Right renal pelvis (tissue), 4 donors: ENCODE measurements at places on chromosomes 5 and 9.

DNA sequence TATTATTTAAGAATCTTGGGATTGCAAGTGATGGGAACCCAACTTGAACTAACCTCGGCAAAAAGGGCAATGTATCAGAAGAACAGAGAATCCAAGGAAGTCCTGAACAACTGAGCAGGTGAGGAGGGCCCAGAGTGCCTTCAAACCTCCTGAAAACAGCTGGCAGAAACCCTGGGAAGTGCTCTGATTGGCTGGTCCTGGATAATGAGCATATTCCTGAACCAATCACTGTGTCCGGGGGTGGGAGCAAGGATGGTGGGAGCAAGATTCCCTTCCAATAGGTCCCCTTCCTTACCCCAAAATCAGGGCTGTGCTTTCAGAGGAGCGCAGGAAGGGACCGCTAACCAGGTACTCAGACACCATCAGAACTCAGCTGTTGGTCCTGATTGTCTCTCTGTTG lies 31.9 kb upstream of the TBC1D2 start:
- no peak for DNase-seq

DNA sequence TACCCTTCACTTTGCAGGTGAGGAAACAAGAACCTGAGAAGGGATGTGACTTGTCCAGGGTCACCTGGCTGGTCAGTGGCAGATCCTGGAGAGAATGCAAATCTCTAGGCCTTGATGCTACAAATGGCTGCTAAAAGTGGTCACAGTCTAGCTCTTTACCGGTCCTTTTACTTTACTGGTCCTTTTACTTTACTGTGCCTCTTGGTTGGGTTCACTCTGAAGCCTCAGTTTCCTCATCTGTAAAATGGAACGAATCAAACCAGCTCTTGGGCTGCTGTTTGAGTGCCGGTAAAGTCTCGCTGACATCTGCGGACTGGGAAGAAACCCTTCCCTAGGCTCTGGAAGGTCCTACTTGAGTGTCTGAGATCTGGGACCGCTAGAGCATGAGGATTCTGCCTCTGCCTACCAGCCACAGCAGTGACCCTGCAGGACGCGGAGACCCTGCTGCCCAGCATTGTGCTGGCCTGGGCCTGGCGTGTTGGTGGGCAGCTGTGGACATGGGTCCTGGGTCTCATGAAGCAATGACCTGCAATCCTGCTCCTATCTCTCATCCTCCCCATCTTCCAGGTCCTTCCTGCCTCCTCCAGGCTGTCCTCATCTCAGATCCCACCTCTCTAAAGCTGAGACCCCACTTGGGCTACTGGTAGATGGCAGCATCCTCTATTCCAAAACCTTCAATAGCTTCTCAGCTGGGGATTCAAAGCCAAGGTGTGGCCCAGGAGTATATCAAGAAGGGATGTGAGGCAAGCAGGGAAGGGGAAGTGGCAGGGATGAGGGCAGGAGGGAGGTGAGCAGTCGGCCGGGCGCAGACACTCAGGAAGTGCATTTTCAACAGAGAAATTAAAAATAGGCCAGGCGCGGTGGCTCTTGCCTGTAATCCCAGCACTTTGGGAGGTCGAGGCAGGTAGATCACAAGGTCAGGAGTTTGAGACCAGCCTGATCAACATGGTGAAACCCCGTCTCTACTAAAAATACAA lies 13.3 kb downstream of the CORO2A start:
- no peak for DNase-seq

GRCh38 chr9:83330207-83331196 lies 207.7 kb downstream of the FRMD3 start:
- no peak for DNase-seq

- no peak for DNase-seq
These were observed 110.5 kb downstream of the EPB41L4A start for GRCh38 chr5:112308608-112309007.

- DNase-seq: no peak
These were observed 23.9 kb downstream of the GTF3C4 start for GRCh38 chr9:132694144-132694543.

- no peak for DNase-seq
These were observed 1.7 kb upstream of the POMT1 start for GRCh38 chr9:131500939-131501541.

- no peak for DNase-seq
These were observed 8.0 kb downstream of the KLF9 start for GRCh38 chr9:70406434-70406862.

DNA sequence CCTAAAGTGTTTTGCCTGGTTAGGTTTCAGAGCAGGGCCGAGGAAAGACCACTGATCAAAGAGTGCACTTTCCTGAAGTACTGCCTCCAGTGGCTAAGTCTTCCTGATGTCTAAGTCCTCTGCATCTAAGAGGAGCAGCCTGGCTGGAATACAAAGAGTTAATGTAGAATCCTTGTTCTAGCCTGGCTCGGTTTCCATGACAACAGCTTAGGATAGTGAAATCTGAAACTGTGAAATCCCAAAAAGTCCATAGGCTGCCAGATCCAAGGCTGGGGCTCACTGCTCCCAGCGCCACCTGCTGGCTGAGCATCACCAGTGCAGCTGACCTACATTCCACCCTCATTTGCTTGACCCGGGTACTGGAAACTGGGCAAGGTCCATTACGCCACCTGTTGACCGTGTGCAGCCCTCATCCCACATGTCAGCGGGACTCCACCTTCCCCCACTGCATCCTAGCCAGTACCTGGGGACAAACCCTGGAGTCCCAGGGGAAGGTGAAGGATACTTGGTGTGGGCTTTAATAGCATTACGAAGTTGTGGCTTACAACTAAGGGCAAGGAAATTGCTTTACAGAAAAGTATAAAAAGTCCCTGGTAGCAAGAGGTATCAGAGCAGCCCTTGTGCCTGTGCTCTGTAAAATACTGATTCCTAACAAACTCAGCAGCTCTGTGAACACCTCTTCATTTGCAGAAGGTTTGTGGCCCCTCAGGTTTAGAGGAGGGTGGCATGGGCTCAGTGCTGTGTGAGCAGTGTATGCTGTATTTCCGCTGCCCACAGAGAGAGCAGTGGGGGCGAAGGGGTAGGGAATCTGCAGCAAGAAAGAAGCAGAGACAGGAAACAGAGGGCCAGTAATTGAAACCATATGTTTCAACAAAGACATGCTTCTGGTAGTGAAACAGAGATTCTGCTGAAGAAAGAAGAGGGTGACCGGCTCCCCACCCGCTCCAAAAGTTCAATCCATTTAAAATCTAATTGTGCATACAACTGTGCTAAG lies 36.0 kb downstream of the PCDHGC5 start:
- DNase-seq: peak; percentile 95

- no peak for DNase-seq
These were observed at the start of gene NXNL2 for GRCh38 chr9:88534456-88535225. NXNL2 (plus strand) TSS chr9:88535178; CDS start chr9:88535435, 257 bp downstream.

- DNase-seq: no peak
These were observed 39.0 kb downstream of the ADAMTS12 start for GRCh38 chr5:33852837-33853236.

GRCh38 chr5:40475561-40475960 lies 204.2 kb upstream of the PTGER4 start:
- no peak for DNase-seq

DNA sequence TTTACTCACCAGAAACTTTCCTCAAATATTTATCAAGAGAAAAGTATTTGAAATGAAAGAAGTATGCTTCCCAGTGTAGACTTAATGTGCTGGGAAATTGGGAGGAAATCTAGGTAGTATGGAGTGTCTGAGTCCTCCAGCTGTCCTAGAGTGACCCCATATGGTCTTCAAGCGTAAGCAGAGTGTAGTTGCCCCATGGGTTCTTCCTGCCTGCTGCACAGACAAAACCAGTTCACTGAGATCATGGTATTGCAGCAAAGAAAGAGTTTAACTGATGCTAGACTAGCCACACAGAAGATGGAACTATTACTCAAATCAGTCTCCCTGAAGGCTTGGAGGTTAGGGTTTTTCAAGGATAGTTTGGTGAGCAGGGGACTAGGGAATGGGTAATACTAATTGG lies 114.9 kb upstream of the PRLR start:
- no peak for DNase-seq

DNA sequence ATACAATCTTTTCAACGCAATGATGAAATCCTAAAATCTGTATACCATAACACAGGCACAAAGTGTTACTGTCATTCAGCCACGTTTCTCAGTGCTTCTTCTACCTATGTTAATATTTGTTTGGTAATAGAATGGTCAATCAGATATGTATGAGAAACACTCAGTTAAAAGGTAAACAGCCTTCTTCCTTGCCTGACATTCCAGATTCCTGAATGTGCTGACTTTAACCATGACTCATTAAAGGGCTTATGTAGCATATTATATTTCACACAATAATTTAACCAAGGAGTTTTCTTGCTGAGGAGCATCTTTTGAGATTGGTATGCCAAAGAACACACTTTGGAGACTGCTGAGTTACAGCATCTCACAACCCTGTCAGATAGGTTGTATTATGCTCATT lies 187.6 kb downstream of the CETN3 start:
- DNase-seq: no peak

GRCh38 chr9:78775696-78776295 lies 478.9 kb downstream of the PSAT1 start:
- no peak for DNase-seq

DNA sequence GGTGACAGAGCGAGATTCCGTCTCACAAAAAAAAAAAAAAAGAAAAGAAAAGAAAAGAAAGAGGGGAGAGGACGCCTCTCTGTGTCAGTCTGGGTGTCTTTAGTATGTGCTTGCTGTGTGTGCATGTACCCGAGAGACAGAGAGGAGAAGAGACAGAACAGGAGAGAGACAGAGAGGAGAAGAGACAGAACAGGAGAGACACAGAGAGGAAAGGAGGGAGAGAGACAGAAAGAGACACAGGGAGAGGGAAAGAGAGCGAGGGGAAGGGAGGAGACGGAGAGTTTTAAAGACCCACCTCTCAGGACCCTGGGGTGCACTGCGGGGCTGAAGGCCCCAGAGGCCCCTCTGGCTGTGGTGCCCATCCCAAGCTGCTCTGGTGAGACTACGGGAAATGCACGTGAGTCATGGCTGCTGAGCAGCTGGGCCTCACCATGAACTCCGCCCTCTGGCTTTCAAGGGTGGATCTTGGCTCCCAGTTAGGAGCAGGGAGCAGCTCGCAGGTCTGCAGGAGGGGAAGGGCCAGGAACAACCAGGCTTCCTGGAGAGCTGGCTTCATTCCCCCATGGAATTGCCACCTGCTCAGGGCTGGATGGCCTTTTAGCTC lies 7.9 kb downstream of the SLC6A3 start:
- DNase-seq: no peak

- no peak for DNase-seq
These were observed 23.1 kb upstream of the NSMF start for GRCh38 chr9:137482094-137482781.

DNA sequence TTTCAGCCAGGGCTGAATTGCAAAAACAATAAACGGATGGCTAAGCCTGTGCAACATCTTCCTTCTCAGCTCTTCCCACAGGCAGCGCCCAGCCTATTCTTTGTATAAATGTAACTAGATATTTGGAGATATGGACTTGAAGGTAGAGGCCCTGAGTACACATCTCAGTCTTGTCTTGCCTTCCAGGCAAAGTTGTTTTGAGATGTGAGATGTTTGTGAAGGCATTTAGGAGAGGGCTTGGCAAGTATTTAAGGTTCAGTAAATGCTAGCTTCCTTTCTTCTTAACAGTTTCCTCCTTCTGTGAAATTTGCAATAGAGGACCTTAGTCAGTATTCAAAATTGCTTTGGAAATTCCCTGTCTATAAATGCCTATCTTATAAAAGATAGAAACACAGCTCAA lies 228.8 kb downstream of the NR2F1-AS1 start:
- no peak for DNase-seq

DNA sequence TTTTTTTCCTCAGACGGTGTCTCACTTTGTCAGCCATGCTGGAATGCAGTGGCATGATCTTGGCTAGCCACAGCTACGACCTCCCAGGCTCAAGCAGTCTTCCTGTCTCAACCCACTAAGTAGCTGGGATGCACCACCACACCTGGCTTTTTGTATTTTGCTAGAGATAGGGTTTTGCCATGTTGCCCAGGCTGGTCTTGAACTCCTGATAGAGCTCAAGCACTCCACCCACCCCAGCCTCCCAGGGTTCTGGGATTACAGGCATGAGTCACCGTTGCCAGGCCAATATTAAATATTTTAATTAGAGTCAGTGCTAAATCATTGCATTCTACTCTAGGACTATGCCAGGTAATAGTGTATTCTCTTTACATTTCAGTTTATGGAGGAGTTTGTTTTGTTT lies 41.5 kb downstream of the UBE2R2 start:
- no peak for DNase-seq

GRCh38 chr5:107671742-107672210 lies 1.0 kb upstream of the EFNA5 start:
- DNase-seq: peak; percentile 45

- peak; percentile 63 for DNase-seq
These were observed 164.2 kb downstream of the AUH start for GRCh38 chr9:91197232-91198181.
